ENCODE measurements at places on chromosomes 1 and 21. TPM values are rescaled to one million over a fixed set of nuclear protein-coding genes. Genes with fewer than 3 reads are reported as not detected.

Gene F13B
- not detected for total RNA-seq

Gene AMY2B
- total RNA-seq: 2,039 TPM

Gene CITED4
- total RNA-seq: 51.9 TPM

- no peaks in the 10 kb centered on the region for H3K36me3 ChIP-seq
- no peak overlapping the region for H3K4me3 ChIP-seq
- no peak for DNase-seq
- H3K27ac ChIP-seq: no peak overlapping the region
- H3K4me1 ChIP-seq: no peaks in the 10 kb centered on the region
Observed at GRCh38 chr1:210298936-210299335, 29.8 kb upstream of the HHAT start.

GRCh38 chr1:156233426-156234127 is 8.4 kb upstream of the BGLAP start:
- no peak overlapping the region for H3K4me3 ChIP-seq
- no peak overlapping the region for H3K27ac ChIP-seq
- peaks cover 19% of the 10 kb centered on the region for H3K36me3 ChIP-seq
- DNase-seq: no peak

Gene AMPD2
- 39.8 TPM for total RNA-seq

DNA sequence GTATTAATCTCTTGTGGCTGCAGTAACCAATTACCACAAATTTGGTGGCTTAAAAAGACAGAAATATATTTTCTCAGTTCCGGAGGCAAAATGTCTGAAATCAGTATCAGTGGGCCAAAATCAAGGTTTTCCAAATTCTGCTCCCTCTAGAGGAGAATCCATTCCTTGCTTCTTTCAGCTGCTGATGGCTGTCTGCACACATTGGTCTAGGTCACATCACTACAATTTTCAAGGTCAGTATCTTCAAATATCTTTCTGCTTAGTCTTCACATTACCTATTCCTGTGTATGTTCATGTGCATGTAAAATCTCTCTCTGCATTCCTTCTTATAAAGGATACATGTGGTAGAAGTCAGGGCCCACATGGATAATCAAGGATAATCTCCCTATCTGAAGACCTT is 999.4 kb downstream of the KCNT2 start:
- no peak for DNase-seq
- H3K36me3 ChIP-seq: no peaks in the 10 kb centered on the region
- H3K27ac ChIP-seq: no peak overlapping the region
- no peaks in the 10 kb centered on the region for H3K4me1 ChIP-seq
- no peak overlapping the region for H3K4me3 ChIP-seq
- H3K27me3 ChIP-seq: no peaks in the 10 kb centered on the region

All from pancreas (tissue), 10 donors.